ENCODE measurements at places on chromosomes 3 and 15. TPM values are rescaled to one million over a fixed set of nuclear protein-coding genes. Genes with fewer than 3 reads are reported as not detected.
A peak's percentile ranks its signal among the peaks of the same experiment; 100 is the strongest.

DNA sequence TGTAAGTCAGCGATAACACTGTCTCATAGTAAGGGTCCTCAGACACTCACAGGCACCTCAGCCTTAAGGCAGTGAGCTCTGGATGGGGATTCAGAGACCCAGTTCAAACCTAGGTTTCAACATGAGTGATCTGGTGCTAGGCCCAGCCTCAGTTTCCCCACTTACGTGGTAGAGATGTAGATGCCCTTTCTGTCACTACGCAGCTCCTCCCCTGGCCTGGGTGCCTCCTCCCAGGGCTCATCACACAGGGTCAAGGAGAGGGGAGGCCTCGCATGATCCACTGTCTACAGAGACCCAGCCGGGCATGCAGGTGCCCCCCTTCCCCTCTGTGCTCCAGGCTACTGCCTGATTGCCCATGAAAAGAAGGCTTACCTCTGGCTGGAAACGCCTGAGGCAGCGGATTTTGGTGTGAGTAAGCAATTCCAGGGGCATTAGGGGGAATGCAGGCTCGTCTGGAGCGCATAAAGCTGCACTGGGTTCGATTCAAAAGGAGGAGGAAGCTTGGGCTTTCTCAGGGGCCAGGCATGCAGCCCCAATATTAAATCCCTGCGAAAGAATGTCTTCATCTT is 69.8 kb upstream of the ANKRD34C start:
- no peaks in the 10 kb centered on the region for H3K4me1 ChIP-seq
- H3K4me3 ChIP-seq: no peak overlapping the region
- peaks cover 8% of the 10 kb centered on the region for H3K27me3 ChIP-seq
- DNase-seq: no peak
- no peaks in the 10 kb centered on the region for H3K36me3 ChIP-seq

GRCh38 chr15:74799856-74800558 is 12.6 kb upstream of the LMAN1L start:
- no peaks in the 10 kb centered on the region for H3K4me1 ChIP-seq
- peaks cover 3% of the 10 kb centered on the region for H3K36me3 ChIP-seq
- peak overlapping the region; percentile 20 for H3K27ac ChIP-seq
- H3K4me3 ChIP-seq: no peak overlapping the region

DNA sequence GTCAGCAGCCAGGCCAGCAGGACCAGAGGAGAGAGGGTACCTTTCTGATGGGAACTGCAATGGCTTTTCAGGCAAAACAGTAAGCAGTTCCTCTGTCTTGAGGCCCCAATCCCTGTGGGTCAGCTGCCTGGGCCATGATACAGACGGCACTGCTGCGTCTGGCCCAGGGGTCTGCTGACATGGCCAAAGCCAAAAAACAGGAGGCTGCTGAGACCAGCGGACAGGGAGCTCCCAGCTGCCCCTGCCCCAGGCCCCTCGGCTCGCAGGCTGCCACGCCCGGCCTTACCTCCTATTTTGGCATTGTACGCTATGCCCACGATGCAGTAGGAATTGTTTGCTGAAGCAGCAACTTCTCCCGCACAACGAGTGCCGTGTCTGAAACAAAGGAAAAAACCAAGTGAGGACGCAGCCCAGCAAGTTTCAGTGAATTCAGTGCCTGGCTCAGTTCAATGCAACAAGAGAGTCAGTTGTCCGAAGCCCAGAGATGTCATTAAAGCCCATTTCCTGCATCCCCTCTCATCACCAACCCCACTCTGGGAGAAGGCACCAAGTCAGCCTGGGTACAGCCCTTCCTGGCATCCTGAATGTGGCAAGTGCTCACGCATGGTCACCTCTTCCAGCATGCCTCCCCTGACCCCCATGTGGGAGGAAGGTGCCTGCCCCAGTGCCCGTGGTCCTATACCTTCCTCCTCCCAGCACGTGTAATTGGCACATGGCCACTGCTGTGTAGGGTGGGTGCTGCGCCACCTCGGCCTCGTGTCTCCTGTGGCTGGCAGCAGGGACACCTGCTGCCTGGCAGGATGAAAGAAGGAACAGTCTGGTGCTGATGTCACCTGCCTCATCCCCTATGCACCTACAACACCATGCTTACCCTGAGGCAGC is 61.7 kb downstream of the PCSK6 start:
- H3K27me3 ChIP-seq: no peaks in the 10 kb centered on the region
- DNase-seq: no peak
- H3K4me3 ChIP-seq: no peak overlapping the region
- no peaks in the 10 kb centered on the region for H3K36me3 ChIP-seq

DNA sequence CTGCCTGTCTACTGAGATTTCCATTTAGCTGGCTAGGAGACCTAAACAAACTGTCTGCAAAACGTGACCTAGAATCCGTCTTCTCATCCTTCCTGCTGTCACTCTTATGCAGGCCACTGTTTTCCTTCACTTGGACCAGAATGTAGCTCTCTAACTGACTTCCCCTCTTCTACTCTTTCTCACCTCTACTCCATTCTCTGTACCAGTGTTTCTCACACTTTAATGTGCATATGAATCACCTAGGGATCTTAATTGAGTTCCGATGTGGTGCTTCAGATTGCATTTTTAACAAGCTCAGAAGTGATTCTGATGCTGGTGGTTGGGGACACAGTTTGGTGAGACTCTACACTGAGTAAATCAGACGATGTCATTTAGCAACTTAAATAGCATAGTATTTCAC is 1.6 kb upstream of the GBE1 start:
- no peaks in the 10 kb centered on the region for H3K27me3 ChIP-seq
- DNase-seq: no peak
- H3K4me3 ChIP-seq: no peak overlapping the region
- peaks cover 3% of the 10 kb centered on the region for H3K4me1 ChIP-seq

GRCh38 chr15:33461671-33462070 is 150.9 kb downstream of the RYR3 start:
- no peaks in the 10 kb centered on the region for H3K27me3 ChIP-seq
- no peak for DNase-seq
- H3K36me3 ChIP-seq: no peaks in the 10 kb centered on the region
- no peaks in the 10 kb centered on the region for H3K4me1 ChIP-seq

GRCh38 chr15:67180514-67181191 is 73.8 kb downstream of the AAGAB start:
- H3K4me3 ChIP-seq: no peak overlapping the region
- no peak for DNase-seq
- H3K27ac ChIP-seq: no peak overlapping the region
- H3K4me1 ChIP-seq: peaks cover 17% of the 10 kb centered on the region

DNA sequence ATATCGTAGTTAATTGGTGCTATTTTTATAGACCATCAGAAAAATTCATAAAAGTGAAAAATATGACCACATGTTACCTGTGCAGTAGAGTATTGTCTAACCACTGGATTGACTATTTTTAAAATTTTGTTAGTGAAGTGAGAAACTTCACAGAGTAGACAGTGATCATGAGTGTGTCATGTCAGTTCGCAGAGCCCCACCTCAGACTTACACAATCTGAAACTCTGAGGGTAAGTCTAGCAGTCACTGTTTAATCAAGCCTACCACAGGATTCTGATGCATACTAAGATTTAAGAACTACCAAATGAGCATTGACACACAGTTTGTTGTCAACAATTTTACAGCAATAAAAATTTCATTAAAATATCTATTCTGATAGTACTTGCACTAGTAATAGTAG is 552.9 kb upstream of the SUCLG2 start:
- no peaks in the 10 kb centered on the region for H3K27me3 ChIP-seq
- DNase-seq: no peak
- no peaks in the 10 kb centered on the region for H3K36me3 ChIP-seq
- H3K4me3 ChIP-seq: no peak overlapping the region
- no peaks in the 10 kb centered on the region for H3K4me1 ChIP-seq

- no peaks in the 10 kb centered on the region for H3K36me3 ChIP-seq
- H3K27ac ChIP-seq: no peak overlapping the region
- H3K4me3 ChIP-seq: no peak overlapping the region
These were observed 27.8 kb upstream of the AZI2 start for GRCh38 chr3:28376424-28376823.

GRCh38 chr15:39784125-39784524 is 1.5 kb upstream of the FSIP1 start:
- DNase-seq: no peak
- H3K4me1 ChIP-seq: peaks cover 11% of the 10 kb centered on the region
- no peak overlapping the region for H3K4me3 ChIP-seq
- peak overlapping the region; percentile 33 for H3K27ac ChIP-seq
- no peaks in the 10 kb centered on the region for H3K36me3 ChIP-seq

DNA sequence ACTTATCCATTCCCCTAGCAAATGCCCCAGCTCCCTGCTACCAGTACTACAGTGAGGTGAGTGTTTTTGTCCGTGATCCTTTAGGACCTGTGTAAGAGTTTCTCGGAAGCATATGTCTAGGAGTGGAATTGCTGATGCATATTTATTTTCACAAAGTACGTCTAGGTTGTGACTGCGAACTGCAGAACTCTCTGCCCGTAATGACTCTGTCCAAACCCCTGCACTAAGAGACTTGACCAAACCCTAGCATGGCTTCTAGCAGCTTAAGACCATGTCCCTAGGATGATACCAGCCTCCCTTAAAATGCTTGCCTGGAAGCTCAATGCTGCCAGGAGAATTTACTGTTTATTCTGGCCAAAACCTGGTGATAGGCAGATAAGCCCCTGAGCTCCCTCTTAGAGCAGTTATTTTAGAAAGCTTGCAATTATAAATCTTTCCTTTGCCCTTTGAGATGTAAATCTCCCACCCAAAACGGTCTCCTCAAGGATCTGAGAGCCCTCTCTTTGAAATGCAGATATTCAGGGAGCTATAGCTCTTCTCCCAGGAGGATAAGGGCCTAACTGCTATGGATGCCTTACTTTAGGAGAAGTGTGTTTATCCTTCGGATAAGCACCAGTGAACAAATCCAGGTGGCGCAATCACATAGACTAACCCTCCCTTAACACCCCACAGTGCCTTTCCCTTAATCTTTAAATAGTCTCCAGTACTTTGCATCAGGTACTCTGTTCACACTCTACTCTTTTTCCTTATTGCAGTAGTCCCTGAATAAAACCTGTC is 14.7 kb upstream of the CA12 start:
- H3K4me3 ChIP-seq: no peak overlapping the region
- no peaks in the 10 kb centered on the region for H3K27me3 ChIP-seq
- no peaks in the 10 kb centered on the region for H3K36me3 ChIP-seq
- no peaks in the 10 kb centered on the region for H3K4me1 ChIP-seq
- peak; percentile 44 for DNase-seq
- no peak overlapping the region for H3K27ac ChIP-seq

- DNase-seq: no peak
- no peaks in the 10 kb centered on the region for H3K36me3 ChIP-seq
- no peaks in the 10 kb centered on the region for H3K27me3 ChIP-seq
- H3K4me1 ChIP-seq: no peaks in the 10 kb centered on the region
- peak overlapping the region; percentile 21 for H3K27ac ChIP-seq
These were observed 413.4 kb downstream of the MAGI1 start for GRCh38 chr3:65625305-65625704.

DNA sequence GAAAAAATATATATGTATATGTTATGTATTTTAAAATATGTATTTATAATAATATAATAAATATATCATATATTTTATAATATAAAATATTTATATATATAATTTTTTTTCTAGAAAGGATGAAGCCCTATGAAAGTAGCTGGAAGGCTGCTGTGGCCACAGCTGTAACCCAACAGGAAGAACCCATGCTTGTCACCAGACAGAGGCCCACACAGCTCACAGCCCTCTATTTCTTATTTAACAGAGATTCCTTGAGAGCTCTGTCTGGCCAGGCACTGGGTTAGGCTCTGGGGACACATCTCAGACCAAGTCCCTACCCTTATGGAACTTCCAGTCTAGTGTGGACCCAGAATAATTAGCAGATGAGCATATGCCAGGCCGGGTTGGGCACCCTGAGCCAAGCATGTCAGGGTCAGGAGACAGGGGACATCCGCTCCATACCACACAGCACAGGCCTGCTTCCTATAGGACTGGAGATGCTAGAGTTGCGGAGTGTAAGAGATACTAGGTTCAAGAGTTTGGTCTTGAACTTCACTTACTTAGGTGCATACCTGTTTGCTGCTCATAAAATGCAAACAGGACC is 20.5 kb downstream of the MGLL start:
- no peaks in the 10 kb centered on the region for H3K36me3 ChIP-seq
- no peaks in the 10 kb centered on the region for H3K27me3 ChIP-seq
- H3K27ac ChIP-seq: no peak overlapping the region
- no peak overlapping the region for H3K4me3 ChIP-seq
- no peak for DNase-seq
- no peaks in the 10 kb centered on the region for H3K4me1 ChIP-seq

DNA sequence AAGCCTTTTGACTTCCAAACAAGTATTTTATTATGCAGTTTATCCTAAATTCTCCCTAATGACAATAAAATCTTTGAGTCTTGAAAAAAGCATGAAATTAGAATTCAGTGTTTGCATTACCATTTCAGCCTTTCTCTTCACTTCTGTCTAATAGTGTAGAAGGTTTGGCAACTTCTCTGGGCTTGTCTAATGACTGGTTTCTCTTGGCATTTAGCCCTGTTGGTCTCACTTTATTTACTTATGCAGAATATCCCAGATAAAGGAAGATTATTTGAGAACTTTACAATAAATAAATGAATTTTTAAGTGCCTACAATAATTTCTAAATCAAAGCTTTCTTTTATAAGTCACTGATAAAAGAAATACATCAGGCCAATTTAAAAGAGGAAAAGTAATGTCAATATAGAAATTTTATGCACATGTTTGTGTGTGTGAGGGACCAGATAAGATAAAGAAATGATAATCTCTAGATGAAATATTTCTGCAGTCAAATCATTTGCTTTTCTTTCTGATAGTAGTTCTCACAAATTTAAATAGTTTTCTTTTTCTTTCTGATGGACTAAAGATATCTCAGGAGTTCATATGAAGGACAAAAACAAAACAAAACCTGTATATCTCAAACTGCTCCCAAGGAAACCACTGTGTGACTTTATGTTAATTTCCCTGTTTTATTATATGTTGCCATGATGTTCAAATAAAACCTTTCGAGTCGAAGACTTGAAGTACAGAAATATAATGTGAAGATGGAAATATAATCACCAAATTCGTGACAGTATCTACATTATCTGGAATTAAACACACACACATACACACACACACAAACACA is 533.1 kb upstream of the CBLB start:
- no peaks in the 10 kb centered on the region for H3K36me3 ChIP-seq
- H3K4me3 ChIP-seq: no peak overlapping the region
- no peaks in the 10 kb centered on the region for H3K4me1 ChIP-seq
- H3K27ac ChIP-seq: no peak overlapping the region
- H3K27me3 ChIP-seq: no peaks in the 10 kb centered on the region
- peak; percentile 78 for DNase-seq

- no peaks in the 10 kb centered on the region for H3K4me1 ChIP-seq
- no peak for DNase-seq
- H3K4me3 ChIP-seq: no peak overlapping the region
These were observed 74.1 kb upstream of the CHRM5 start for GRCh38 chr15:33894193-33894592.

The CPA3 gene
- total RNA-seq: 37.4 TPM

The RARRES1 gene
- total RNA-seq: 110 TPM

The LARP6 gene
- total RNA-seq: 8.6 TPM

The GLDN gene
- total RNA-seq: 0.82 TPM

The NOX5 gene
- total RNA-seq: 0.77 TPM

The GOLGA6A gene
- not detected for total RNA-seq

The TCAIM gene
- total RNA-seq: 42.1 TPM

The LMAN1L gene
- not detected for total RNA-seq

The CCDC39 gene
- total RNA-seq: 6.7 TPM

The LRTM1 gene
- not detected for total RNA-seq

The TMEM207 gene
- total RNA-seq: not detected

The BLM gene
- total RNA-seq: 3.2 TPM
